ENCODE measurements at places on chromosomes 7 and 10.

DNA sequence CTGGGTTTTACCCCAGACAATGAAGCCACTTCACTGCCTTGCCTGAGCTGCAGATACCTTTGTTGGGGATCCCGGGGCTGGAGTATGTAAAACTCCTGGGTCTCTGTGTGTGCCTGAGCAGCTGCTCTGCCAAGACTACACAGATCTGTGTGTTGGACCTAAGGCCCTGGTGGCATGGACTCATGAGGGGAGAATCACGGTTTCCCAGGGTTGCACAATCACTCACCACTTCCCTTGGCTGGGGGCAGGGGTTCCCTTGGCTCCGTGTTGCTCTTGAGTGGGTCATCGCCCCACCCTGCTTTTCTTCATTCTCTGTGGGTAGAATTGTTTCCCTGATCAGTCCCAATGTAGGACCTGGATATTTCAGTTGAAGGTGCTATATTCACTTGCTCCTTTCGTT is 13.9 kb upstream of the TBATA start:
- DNase-seq = no peak

DNA sequence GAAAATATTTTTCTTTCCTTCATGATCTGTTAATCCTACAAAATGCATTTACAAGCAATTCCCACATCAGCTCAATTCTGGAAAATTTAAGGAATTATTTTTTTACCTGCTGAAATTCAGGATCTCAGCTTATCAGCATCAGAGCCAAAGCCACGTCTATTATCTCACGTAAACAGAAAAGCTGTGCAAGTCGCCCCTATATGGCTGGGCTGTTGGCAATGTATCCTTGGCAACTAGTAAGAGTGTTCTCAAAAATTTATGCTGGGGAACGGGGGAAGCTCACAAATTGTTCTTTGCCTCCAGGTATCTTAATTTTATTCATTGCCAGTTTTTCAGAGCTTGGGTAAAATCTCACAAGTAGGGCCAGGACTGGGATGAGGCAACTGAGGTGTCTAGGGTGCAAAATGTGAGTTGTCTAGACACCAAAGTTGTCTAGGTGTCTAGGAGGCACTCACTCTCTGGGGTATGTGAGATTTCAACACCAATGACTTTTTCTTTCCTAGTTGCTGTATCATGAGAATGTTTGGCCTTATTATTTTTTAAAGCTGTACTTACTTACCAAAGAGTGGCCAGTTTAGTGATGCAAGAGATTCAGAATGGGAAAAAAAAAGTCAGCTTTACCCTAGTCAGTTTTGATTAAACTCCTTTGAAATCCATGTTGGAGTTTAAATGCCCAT is 5.1 kb downstream of the GSTO2 start:
- no peak for DNase-seq

DNA sequence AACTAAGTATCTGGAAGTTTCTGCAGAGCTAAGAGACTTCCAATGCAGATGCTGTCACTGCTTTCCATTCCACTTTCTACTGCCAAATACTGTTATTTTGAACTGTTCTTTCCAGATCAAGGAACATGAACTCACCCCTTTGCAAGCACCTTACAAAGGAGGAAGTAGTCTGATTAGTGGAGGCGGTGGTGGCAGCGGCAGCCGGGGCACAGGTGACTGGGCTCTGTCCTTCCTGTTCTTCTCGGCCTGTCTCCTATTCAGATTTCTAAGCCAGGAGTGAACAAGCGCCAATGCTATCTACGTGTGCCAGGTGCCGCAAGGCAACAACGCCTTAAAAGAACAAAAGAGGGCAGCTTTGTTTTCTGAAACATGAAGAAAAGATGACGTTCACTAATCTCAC is 44.9 kb downstream of the BEND7 start:
- no peak for DNase-seq

- DNase-seq = no peak
Measured at GRCh38 chr10:80581469-80581835, 43.8 kb downstream of the SH2D4B start.

GRCh38 chr7:40715053-40715430 is 580.2 kb downstream of the SUGCT start:
- no peak for DNase-seq

- no peak for DNase-seq
Measured at GRCh38 chr7:132825932-132826835, 249.9 kb upstream of the PLXNA4 start.

DNA sequence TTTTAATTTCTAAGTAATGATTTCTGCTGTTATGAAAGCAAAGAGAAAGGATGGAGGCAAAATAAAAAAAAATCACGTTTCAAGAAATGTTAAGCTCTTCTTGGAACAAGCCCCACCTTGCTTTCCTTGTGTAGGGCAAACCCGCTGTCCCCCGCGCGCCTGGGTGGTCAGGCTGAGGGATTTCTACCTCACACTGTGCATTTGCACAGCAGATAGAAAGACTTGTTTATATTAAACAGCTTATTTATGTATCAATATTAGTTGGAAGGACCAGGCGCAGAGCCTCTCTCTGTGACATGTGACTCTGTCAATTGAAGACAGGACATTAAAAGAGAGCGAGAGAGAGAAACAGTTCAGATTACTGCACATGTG is 2.4 kb downstream of the ADRB1 start:
- DNase-seq = peak; percentile 5

- DNase-seq = no peak
Measured at GRCh38 chr7:120052884-120053382, 220.0 kb upstream of the KCND2 start.

GRCh38 chr7:85774986-85775385 is 588.1 kb upstream of the SEMA3D start:
- no peak for DNase-seq

DNA sequence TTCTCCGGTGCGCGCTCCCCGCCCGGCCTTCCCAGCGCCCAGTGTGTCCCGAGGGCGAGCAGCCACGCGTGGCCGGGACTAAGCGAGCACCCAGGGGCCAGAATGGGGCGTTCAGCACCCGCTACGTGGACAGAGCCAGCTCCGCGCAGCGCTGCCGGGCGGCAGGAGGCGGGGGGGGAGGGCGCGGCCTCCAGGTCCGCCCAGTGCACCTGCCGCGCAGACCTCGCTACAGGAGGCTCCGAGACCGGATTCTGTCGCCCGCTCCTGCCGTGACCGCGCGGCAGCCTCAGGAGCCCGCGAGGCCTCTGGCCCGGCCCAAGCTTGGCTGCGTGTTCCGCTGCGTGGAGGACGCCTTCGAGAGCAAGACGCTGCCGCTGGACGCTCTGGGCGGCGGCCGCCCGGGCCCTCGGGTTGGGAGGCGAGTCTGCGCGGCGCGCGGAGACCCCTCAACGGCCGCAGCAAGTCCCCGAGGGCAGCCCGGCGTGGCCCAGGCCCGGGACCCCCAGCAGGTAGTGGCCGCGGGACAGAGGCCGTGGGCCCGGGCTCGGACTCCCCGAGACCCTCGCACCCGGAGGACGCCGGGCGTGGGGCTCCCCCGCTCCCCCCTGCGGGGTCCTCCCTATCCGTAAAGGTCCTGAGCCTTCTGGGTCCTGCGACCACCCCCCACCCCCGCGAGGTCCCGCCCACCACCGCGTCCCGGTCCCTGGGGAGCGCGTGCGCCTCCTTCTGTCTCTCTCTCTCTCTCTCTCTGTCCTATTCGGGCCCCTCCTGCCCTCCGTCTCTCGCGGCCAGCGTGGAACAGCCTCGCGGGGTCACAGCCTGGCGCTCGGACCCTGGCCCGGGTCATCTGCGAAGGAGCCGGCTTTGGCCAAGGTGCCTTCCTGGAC is 904 bp upstream of the DPYSL4 start:
- peak; percentile 72 for DNase-seq

DNA sequence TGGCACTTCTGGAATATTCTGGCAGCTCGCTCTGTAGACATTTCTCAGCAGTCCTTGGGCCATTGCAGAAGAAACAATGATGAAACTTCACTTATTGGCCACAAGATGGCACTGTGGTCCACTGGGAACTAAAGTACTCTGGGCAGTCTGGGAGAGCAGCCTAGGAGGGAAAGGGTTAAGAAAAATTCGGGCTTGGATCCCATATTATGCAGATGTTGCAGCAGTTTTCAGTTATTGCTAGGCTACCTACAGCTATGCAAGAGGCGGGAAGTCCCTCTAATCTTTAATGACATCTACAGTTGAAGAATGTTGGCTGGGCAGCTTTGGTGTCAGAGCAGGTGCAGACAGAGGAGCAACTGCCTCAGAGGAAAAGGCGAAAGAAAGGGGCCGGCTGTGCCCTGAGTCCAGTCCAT is 201.7 kb upstream of the PRSS58 start:
- DNase-seq = peak; percentile 50

DNA sequence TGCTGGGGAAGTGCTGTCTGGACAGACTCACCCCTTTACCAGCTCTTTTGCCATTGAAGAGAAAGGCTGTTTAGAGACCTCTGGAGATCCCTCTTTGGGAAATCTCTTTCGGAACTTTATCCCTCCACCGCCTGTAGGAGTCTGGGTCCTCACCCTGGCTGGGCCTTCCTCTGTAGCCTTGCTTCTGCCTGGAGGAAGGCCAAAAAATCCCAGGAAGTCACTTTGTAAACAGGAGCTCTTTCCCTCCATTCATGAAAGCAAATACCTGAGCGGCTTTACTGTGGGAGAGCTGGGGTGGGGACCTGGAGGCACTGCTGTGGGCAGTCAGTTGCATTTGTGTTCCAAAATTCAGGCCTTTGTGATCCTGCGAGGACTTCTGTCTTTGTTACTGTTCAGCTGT is 126.2 kb downstream of the KLF6 start:
- peak; percentile 86 for DNase-seq

- DNase-seq = no peak
Measured at GRCh38 chr7:11005202-11005601, 31.5 kb downstream of the PHF14 start.

DNA sequence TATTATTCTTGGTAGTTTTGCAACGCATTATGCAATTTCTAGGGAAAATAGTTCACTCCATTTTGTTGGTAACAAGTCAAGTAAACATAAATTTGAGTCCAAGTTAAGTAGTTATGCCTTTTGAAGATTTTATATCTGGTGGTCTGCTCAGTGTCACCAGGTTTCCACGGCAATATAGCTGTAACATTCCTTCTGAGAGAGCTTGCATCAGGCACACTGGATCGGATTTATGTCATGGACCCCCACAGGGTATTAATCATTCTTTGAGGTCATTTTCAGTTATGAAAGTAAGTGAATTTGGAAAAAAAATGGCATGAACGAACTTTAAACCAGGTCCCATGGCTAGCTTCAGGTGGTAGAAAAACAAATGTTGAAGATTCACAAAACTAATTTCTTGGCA is 136.3 kb downstream of the POLR1F start:
- no peak for DNase-seq

Data from NCI-H69 (cell line).